A172 (cell line): ENCODE measurements at places on chromosomes 6 and 20. TPM values are rescaled to one million over a fixed set of nuclear protein-coding genes. Genes with fewer than 3 reads are reported as not detected.

BHLHE23 gene
- not detected in 2 replicates for total RNA-seq

THBS2 gene
- 137 and 151 TPM in 2 replicates for total RNA-seq

COL9A3 gene
- total RNA-seq = 1.9 and 2.8 TPM in 2 replicates

ARG1 gene
- total RNA-seq = not detected in 2 replicates

CALHM4 gene
- total RNA-seq = not detected in 2 replicates

MYO6 gene
- 9.4 and 10.0 TPM in 2 replicates for total RNA-seq

VARS2 gene
- total RNA-seq = 25.2 and 28.2 TPM in 2 replicates
